ENCODE measurements at places on chromosomes 2 and 18.

DNA sequence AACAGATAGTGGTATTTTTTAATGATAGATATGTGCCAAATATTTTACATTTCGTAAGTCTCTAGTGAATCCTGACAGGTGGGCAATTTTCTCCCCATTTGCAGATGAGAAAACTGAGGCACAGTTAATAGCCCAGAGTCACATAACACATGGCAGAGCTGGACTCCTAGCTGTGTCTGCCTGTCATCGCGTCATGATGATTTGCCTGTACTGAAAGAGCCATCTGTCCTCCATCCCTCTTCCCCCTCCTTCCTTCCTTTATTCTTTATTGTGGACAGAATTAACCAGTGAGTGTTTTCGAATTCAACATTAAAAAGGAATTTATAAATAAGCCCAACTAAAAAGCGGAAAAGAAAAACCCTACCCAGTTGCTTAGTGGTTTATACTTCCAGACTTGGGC lies 3.2 kb downstream of the DNAJB2 start:
- no peak for DNase-seq

- no peak for DNase-seq
Measured at GRCh38 chr2:202267495-202267894, 1.9 kb downstream of the NOP58 start.

- DNase-seq, result no peak
Measured at GRCh38 chr18:8003878-8004675, 437.0 kb downstream of the PTPRM start.

- DNase-seq, result no peak
Measured at GRCh38 chr2:177001334-177001733, 211.3 kb upstream of the HNRNPA3 start.

DNA sequence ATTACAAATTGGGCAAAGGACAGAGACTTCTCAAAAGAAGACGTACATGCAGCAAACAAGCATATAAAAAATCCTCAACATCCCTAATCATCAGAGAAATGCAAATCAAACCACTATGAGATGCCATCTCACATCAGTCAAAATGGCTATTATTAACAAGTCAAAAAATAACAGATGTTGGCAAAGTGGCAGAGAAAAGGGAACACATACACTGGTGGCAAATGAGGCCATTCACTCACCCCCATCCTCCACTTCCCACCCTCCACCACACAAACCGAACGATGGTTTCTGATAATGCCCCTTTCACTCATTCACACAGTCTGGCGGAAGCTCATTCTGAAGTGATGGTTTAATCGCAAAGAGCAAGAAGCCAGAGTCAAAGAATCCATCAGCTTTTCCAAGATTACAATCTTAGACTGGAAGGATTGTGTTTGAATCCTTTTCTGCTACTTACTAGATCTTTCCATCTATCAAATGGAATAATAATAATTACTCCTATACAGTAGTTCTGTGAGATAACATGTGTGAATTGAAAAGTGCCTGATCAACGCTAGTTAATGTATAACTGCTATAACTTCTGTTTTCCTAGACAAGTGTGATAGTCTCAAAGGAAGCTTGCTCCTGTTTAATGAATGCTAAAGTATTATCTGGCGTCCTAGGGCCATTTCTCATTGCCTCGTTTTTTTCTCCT lies 16.9 kb upstream of the CD28 start:
- no peak for DNase-seq

DNA sequence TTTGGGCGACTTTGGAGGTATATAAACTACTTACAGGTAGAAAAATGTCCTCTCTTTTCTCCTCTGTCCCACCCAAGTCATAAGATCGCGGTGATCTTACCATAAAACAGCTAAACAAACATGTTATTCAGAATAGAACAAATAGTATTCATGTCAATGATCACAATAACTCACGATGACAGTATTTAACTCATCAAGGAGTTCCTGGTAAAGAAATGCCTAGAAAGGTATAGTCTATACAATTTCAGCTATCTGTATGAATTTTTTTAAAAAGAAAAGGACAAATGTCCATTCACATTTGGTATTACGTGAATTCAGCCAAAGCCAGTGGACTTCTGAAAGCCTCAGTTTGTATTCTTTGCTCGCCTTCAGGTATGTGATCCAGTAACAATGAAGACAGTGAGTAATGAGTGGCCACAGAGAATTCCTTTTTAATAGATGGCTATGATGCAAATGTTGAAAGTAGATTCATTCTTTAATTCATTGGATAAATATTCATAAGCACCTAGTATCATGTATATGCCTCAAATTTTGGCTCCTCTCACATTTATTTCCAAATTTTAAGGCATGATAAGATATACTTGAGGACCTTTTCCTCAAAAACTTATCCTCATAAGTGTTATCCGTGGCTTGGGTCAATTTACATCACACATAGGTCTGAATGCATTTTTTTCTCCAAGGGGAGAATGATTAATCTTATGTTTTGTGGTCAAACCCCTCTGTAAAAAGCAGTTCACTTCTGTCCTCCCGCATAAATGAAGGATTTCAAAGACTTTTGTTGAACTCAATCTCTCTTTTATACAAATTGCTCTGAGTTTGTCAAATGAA lies 20.3 kb downstream of the ABCB11 start:
- no peak for DNase-seq
